Fibroblast of skin of right biceps (primary cell): ENCODE measurements at places on chromosomes 4 and X.

GRCh38 chr4:80382090-80382832, 46.7 kb downstream of the CFAP299 start:
- DNase-seq = no peak

GRCh38 chr4:106851726-106852125, 184.4 kb downstream of the DKK2 start:
- peak; percentile 30 for DNase-seq

- no peak for DNase-seq
Measured at GRCh38 chrX:56600141-56600540, 36.7 kb downstream of the UBQLN2 start.

- DNase-seq = peak; percentile 98
Measured at GRCh38 chr4:114077610-114078009, 98.2 kb upstream of the ARSJ start.

DNA sequence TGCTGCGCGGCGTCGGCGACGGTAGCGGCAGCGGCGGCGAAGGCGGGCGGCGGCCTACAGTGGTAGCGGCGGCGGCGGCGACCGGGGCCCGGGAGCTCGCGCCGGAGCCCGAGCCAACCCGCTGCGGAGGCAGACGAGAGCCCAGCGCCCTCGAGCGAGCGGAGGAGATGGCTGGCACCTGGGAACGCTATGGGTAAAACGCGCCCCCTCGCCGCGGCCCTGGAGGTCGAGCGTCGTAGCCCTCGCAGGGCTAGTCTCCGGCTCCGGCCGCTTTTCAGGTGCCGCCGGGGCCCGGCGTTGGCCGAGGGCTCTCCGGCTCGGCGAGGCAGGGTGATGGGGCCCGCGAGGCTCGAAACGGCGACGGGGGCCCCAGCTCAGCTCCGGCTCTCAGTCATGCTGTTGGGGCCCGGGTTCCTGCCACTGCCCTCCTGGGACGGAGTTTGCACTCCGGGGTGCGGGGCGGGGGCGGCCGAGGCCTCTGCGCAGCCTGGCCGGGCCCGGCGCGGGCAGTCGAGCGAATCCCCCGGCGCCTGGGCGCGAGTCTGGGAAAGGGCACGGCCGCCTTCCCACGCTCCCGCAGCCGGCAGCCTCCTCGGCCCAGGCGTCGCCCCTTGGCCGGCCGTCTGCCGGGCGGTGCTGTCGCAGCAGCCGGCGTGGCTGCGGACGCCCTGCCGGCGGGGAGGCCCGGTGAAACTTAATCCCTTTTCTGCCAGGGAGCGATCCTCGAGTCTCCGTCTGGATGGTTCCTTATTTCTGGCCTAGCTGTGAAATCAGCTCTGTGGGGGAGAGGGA, 768 bp downstream of the MID2 start:
- DNase-seq = peak; percentile 57

GRCh38 chrX:49155900-49156837, 6.4 kb upstream of the MAGIX start:
- peak; percentile 92 for DNase-seq

DNA sequence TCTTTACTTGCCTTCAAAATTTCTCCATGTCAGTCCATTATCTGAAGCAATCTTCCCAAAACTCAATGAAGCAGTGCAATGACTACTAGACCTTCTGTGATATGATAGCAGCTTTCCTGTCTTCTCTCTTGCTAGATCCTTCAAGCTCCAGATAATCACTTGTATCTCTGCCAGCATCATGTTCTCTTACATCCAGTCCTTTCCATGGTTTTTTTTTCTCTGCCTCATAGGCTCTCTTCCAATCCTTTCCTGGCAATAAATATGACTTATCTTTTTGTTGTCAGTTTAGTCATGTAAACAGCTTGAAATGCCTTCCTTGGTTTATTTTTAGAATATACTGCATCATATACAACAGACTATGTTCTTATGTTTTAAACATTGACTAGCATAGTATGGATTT, 193.5 kb downstream of the CFAP299 start:
- peak; percentile 2 for DNase-seq

GRCh38 chr4:52987392-52988056, 125.4 kb downstream of the RASL11B start:
- DNase-seq = peak; percentile 17

DNA sequence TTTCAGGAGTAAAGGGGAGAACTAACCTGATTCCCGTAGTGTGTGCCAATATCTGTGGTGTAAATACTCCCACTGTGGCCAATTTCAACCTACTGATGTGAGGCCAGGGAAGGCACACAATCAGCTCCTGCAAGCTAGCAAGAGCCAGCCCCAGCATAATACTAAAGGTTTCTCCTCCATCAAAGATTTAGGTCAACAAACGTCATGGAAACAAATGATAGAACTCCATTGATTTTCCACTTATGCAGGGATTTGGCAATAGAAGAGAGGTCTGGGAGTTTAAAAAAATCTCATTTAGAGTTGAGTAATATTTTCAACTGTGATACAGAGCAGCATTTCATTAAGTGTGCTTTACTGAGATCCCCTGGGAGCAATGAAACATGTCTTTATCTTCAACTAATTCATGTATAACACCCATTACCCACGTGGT, 15.8 kb upstream of the VEGFD start:
- DNase-seq = no peak

GRCh38 chrX:23731951-23732350, 11.1 kb downstream of the ACOT9 start:
- DNase-seq = no peak

DNA sequence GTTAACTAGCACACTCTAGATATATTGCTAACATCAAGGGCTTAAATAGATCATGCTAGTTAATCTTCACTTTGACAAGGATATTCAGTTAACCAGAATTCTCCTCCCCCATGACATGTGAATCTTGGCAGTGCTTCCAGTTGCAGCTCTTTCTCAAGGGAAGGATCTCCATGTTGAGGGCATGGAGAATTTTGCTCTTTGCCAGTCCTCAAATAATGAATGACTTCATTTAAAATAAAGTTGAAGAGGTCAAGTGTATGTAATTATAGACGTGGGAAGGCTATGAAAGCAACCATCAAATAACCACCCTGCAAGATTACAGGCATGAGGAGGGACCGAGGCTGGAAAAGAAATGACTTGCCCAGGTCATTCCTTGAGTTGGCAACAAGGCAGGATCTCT, 87.3 kb upstream of the CPEB2 start:
- no peak for DNase-seq

DNA sequence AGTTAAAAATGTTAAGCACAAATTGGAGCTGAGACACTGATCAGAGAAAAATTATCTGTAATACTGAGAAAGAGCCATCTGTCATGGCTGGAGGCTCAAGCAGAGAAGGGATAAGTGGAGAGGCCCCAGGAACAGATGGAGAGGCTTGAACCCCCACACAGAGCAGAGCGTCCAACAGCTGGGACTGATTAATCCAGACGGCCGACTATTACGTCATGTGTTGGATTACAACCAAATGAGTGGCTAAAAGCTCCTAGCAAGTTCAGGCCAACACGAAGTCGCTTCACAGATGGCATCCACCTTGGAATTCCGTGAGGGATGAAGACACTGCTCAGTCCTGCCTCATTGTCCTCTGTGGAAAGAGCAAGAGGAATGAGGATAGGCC, 57.7 kb upstream of the ATXN3L start:
- DNase-seq = peak; percentile 96

- DNase-seq = peak; percentile 53
Measured at GRCh38 chr4:24103434-24104157, 213.7 kb upstream of the PPARGC1A start.

GRCh38 chr4:16136827-16137226, 53.0 kb upstream of the PROM1 start:
- no peak for DNase-seq

DNA sequence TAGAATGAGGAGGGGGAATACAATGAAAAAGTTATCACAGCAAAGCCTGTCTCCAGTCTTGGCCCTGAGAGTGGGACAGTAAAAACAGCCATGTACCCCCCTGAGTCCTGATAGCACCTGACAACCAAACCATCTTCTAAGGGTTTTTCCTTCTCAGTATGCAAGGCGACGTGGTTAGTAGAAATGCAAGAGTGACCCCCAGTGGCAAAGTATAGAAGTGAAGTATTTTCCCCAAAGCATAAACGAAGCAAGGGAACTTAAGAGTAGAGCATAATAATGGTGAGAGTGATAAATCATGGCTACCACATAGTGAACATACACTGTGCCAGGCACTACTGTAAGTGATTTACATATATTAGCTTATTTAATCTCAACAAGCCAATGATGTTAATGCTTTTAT, 52.8 kb downstream of the FAM47C start:
- DNase-seq = peak; percentile 19

DNA sequence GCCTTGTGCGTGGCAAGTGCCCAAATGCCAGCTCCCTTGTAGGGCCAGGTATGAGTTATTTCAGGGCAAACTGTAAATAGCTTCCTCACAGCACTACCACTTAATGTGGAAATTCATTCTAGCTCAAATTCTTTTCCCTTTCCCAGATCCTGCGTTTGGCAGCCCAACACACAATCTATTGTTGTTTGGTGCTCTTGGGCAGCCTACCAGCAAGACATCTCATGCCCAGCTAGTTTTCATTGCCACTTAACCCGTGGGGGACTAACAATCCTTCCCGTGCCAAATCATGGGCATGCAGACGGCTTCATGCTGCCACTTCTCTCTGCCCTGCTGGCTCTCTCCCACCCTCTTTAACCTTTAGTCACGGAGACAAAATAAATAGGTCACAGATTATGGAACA, 454.2 kb downstream of the GRIA2 start:
- DNase-seq = no peak

DNA sequence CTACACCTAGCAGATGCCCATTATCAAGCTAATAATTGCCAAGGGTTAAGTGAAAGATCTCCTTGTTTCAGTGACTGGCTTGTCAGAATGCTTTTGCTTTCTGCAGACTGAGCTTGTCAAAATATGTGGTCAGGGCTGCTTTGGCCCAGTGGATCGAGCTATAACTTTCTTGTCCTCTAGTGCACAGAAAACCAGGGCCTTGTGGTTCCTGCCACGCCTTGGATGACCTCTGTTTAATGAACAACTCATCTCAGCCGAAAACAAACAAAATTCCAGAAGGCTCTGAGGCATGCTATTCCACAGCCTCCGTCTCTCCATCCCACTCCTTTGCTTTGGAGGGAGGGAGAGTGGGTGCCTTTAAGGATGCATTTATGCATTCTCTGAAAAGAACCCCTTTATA, 11.3 kb downstream of the EVC start:
- DNase-seq = no peak

DNA sequence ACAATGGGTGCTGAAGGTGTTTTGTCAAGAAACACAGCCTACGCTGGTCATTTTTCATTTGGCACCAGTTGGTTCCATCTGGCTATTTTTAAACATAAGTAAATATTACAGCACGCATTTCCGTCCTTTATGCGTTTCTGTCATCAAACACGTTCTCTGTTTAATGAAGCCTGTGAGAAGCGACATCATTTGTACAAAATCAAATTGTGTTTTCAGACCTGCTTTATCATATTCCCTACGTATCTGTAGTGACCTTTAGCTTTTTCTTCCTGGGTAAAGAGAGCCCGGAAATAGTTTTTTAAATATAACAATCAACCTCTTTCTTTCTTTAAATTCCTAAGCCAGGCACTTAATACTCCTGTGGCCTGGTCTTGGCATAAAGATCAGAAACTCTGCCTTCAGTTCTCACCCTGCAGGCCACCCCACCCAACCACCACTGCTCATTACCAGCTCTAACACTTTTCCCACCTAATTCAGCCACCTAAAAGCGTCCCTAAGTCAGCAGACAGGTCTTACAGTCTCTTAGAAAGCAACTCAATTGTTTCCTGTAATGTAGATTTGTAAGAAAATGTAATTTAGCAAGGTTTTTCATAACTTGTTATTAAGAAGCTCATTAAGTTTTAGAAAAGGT, 30.4 kb downstream of the ACSL1 start:
- no peak for DNase-seq

DNA sequence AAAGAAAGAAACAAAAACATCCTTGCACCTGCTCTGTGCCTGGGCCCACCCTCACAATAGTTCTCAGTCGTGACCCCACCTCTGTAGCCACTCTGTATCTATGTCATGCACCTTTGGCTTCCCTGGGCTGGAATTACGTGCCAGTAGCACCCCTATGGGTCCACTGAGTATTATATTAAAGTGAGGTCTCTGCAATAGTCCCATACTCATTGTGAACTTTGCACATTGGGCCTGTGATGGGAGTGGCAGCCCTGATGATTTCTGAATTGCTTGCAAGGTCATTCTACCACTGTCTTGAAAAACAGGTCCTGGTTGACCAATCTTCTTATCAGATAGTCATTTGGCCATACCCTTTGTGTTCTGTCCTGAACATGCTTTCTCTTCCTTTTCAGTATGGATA, 1012.1 kb downstream of the RAB28 start:
- no peak for DNase-seq

- no peak for DNase-seq
Measured at GRCh38 chr4:182583703-182584415, 333.3 kb downstream of the DCTD start.

GRCh38 chrX:28552322-28552721, 34.9 kb upstream of the IL1RAPL1 start:
- no peak for DNase-seq

- DNase-seq = no peak
Measured at GRCh38 chr4:162499478-162499877, 335.7 kb upstream of the FSTL5 start.

- DNase-seq = no peak
Measured at GRCh38 chrX:11992271-11992670, 146.0 kb upstream of the FRMPD4 start.

- DNase-seq = no peak
Measured at GRCh38 chrX:86078650-86079049, 31.3 kb upstream of the CHM start.

DNA sequence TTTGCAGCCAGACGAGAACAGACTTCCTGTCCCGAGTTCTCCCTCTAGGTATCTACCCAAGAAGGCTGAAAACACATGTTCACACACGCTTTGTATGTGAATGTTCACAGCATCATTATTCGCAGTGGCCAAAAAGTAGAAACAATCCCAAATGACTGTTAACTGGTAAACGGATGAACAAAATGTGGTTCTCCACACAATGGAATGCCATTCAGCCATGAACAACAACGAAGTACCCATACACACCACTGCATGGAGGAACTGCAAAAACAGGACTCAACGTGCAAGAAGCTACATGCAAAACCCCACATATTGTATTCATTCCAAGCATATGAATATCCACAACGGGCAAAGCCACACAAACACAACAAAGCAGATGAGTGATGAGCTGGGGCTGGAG, 45.0 kb downstream of the PDHA1 start:
- peak; percentile 1 for DNase-seq

DNA sequence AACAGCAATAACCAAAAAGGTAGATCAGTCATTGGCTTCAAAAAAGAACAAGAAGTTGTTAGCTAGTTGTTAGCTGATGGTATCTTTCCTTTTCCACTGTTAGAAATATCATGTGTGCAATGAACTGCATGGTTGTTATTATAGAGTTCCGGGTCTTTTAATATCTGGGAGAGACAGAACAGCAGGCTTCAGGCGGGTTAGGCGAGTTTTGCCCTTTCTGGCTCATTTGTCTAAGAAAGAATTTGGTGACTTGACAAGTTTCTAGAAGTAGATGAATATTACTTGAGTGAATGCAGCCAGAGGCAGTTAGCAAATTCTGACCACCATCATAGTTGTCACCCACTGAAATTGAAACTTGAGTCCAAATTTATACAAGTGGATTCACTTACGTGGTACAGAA, 88.9 kb upstream of the MID1 start:
- DNase-seq = no peak
